Putamen (tissue), 1 donor: ENCODE measurements at places on chromosomes 3 and 15.

DNA sequence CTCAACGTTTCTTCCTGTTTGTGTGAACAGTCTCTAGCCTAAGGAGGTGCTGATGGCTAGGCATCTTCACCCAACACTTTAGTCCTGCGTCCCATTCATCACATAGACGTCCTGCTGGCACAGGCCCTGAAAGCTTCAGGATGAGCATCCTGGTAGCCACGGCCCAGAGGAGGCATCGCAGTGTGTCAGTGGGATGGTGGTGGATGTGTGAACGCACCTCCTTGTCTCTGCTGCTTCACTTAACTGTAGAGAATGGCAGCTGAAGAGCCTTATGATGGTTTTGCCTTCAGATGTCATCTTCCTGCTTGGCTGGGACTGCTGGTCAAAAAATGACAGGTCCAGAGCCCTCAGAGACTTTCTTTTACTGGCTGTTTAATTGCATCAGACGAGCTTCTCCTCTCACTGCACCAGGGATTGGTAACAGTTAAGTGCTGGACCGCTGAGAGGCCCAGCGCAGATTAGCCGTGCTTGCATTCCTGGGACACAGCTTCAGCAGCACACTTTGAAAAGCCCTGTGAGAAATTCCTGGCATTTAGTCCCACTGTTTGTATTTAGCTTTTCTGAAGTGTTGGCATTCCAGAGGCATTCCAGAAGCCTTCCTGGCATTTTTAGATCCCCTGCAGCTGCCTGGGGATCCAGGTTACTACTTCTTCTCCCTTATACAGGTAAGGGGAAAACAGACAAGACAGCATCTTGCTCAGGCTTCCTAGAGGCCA, 132.4 kb upstream of the PLXNA1 start:
- no peak for DNase-seq

- no peak for DNase-seq
Observed at GRCh38 chr3:41751597-41751996, 210.3 kb downstream of the ULK4 start.

- no peak for DNase-seq
Observed at GRCh38 chr3:66381626-66382025, 119.2 kb downstream of the LRIG1 start.

- no peak for DNase-seq
Observed at GRCh38 chr15:51991141-51991540, 19.6 kb upstream of the LEO1 start.
